GM18507 (cell line): ENCODE measurements at places on chromosomes 16 and 17.

DNA sequence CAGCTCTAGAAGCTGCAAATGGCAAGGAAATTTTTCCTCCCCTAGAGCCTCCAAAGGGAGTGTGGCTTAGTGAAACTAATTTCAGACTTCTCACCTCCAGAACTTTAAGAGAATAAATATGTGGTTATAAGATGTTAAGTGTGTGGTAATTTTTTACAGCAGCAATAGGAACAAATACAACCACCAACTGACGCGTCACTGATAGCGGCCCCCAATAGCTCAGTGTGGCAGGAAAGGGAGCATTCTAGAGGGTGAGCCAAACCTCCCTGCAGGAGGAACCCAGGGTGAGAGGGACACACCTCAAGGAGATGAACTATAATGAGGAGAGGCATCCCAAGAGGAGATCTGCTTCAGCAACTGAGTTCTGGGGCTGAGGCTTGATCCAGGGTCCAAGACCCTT lies 4.0 kb downstream of the CCL4 start:
- no peak for DNase-seq

- peak; percentile 86 for DNase-seq
Observed at GRCh38 chr16:58249780-58250478, 44.9 kb downstream of the PRSS54 start.

- DNase-seq = no peak
Observed at GRCh38 chr17:15741624-15742023, 9.5 kb downstream of the TBC1D26 start.

GRCh38 chr17:1304962-1305563 lies 25.6 kb downstream of the TRARG1 start:
- no peak for DNase-seq
